ENCODE measurements at places on chromosomes 11 and 22. TPM values are rescaled to one million over a fixed set of nuclear protein-coding genes. Genes with fewer than 3 reads are reported as not detected.

THY1 gene
- 44.4 TPM for polyA plus RNA-seq

DNA sequence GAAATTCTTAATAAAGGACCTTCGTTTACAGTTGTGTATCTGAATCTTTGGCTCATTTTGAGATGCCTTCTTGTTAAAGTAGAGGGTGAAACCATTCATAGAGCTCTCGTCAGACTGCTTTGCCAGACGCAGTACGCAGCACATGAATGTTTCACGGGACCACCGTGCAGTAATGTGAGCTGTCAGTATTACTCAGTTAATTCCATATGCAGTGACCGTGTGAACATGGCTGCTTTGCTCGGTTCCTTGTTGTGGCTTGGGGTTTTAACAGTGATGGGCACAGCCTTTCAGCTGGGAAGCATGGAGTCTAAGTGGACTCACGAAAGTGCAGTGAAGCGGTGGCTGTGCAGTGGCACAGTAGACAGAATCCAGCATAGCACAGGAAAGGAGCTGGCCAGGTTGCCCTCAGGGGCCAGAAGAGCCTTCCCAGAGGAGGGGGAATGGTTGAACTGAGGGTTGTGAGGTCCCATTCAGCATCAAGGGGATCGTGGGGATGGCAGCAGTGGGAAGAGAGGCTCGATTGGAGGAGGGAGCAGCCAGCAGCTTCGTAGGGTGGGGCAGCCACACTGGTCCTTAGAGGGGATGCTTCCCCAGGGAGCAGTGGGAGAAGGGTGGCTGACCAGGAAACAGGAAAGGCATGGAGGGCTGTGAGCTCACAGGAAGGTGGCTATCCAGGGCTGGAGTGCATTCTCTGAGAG, 31.4 kb downstream of the PPFIA1 start:
- no peak overlapping the region for H3K4me3 ChIP-seq
- peaks cover 12% of the 10 kb centered on the region for H3K36me3 ChIP-seq
- H3K27me3 ChIP-seq: no peaks in the 10 kb centered on the region

DNA sequence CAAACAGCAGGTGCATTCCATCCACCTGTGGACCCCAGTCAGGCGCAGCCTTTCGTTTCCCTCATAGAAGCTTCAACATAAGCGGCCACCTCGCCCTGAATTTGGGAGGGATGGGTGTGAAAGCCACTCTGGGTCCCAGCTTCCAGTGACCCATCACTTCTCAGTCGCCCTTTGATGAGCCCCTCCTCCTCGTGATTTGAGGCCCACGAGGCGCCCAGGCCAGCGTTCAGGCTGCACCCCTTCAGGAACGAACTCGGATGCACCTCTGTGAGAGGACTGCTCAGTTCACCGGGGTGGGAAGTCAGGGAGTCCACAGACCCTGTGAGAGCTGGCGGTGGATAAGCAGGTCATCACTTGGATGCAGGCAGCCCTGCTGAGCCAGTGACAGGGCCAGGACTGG, 1118.2 kb downstream of the BRD1 start:
- no peaks in the 10 kb centered on the region for H3K4me1 ChIP-seq
- no peak for DNase-seq
- no peak overlapping the region for H3K27ac ChIP-seq

DNA sequence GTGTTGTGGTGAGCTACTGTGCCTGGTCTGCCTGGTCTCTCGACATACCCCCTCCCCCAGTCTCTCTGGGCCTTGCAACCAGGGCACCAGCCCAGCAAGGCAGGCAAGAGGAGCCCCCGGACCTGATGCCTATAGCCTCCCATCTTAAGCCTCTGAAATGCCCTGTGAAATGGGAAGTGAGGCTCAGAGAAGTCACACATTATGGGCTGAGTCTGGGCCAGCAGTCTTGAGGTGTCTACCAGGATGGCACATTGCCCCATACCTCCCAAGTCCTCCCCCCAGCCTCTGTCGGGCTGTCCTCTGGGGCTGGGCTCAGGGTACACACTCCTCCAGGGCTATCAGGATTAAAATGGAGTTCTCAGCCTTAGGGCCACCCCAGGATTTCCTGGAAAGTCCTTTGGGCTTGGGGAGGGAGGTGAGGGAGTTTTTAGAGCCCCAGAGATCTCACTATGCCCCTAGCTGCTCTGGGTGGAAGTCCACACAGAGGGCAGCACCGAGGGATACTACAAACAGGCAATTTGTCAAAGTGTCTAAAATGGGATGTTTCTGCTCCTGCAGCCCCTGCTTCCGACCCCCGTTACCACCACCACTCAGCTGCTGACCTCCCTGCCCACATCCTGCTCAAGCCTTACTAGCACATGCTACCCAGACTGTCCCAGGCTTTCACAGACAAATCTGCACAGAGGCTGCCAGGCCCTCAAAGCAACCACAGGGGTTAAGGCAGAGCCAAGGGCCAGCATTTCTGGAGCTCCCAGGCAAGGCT, 3.1 kb upstream of the SH3BP1 start:
- H3K4me1 ChIP-seq: peaks cover 88% of the 10 kb centered on the region
- no peak for DNase-seq
- H3K27me3 ChIP-seq: no peaks in the 10 kb centered on the region
- no peak overlapping the region for H3K4me3 ChIP-seq
- peak overlapping the region; percentile 89 for H3K27ac ChIP-seq
- peaks cover 19% of the 10 kb centered on the region for H3K36me3 ChIP-seq

ZNRF3 gene
- 8.2 TPM for polyA plus RNA-seq

GRCh38 chr22:50012211-50013181, at the start of gene IL17REL:
Gene IL17REL (minus strand): TSS chr22:50012765. CDS start chr22:50012646, 119 bp downstream.
- DNase-seq: no peak
- H3K27ac ChIP-seq: no peak within 1 kb of the TSS
- no peak within 1 kb of the TSS for H3K4me3 ChIP-seq
- peaks cover 2% of the 10 kb centered on the region for H3K4me1 ChIP-seq

DNA sequence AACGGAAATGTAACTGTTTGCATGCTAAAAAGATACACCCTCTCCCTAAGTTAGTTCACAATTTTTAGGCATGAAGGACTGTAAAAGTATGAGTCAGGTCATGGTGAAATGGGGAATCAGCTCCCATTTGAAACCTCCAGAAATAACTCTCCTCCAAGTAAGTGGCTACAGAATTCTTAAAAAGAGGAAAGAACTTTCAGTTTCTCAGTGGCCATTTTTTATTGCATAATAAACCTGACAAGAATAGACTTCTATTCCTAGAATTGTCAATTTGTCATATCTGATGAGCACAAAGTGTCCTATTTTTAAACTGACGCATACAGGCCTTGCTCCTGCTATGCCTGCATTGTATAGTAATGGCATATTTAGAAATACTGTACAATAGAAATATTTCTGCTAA, 612.2 kb downstream of the CNTN5 start:
- H3K36me3 ChIP-seq: no peaks in the 10 kb centered on the region
- no peaks in the 10 kb centered on the region for H3K27me3 ChIP-seq
- no peak for DNase-seq
- no peak overlapping the region for H3K27ac ChIP-seq
- no peak overlapping the region for H3K4me3 ChIP-seq

OAF gene
- 195 TPM for polyA plus RNA-seq

GRCh38 chr11:15072551-15073143, 746 bp upstream of the CALCB start:
- H3K4me3 ChIP-seq: no peak overlapping the region
- no peak for DNase-seq
- peaks cover 55% of the 10 kb centered on the region for H3K27me3 ChIP-seq

- peak overlapping the region; percentile 3 for H3K27ac ChIP-seq
- H3K4me3 ChIP-seq: no peak overlapping the region
- H3K36me3 ChIP-seq: peaks cover 46% of the 10 kb centered on the region
Measured at GRCh38 chr11:130213143-130213978, 53.8 kb downstream of the ST14 start.

DNA sequence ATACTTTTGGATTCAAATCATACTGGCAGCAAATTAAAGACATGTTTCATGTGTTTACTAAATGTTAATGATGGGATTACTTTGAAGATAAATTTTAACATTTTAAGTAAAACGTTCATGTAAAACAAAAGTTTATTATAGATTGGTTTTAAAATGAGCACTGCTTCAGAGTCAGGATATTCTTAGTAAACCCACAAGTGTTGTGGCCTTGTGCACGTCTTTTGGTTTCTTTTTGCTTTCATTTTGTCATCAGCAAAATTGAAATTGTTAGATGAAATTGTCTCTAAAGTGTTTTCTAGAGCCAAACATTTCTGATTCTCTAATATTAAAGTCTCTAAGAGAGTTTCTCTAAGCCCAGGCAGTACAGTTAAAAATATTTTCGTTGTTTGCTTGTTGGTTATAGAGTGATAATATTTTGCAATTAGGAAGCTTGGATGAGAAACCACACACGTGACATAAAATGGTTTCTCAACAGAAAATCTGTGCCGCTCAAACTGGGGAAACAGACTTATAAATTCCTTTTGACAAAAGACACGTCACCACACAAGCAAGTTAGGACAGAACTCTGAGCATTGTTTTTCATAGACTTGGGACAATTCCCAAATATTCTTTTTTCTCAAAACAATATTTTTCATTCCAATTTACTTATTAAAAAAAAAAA, 164.4 kb downstream of the TEAD1 start:
- H3K27ac ChIP-seq: no peak overlapping the region
- no peak for DNase-seq
- H3K4me1 ChIP-seq: peaks cover 26% of the 10 kb centered on the region
- no peaks in the 10 kb centered on the region for H3K27me3 ChIP-seq
- no peaks in the 10 kb centered on the region for H3K36me3 ChIP-seq

GRCh38 chr11:15038963-15039362, 34.4 kb upstream of the CALCB start:
- H3K4me3 ChIP-seq: no peak overlapping the region
- no peaks in the 10 kb centered on the region for H3K36me3 ChIP-seq
- peaks cover 4% of the 10 kb centered on the region for H3K27me3 ChIP-seq
- DNase-seq: no peak
- no peak overlapping the region for H3K27ac ChIP-seq
- no peaks in the 10 kb centered on the region for H3K4me1 ChIP-seq

- DNase-seq: no peak
- H3K36me3 ChIP-seq: peaks cover 13% of the 10 kb centered on the region
- no peak overlapping the region for H3K27ac ChIP-seq
- H3K4me3 ChIP-seq: no peak overlapping the region
Measured at GRCh38 chr11:44622721-44623258, 57.3 kb downstream of the CD82 start.

HBE1 gene
- 5.6 TPM for polyA plus RNA-seq

DNA sequence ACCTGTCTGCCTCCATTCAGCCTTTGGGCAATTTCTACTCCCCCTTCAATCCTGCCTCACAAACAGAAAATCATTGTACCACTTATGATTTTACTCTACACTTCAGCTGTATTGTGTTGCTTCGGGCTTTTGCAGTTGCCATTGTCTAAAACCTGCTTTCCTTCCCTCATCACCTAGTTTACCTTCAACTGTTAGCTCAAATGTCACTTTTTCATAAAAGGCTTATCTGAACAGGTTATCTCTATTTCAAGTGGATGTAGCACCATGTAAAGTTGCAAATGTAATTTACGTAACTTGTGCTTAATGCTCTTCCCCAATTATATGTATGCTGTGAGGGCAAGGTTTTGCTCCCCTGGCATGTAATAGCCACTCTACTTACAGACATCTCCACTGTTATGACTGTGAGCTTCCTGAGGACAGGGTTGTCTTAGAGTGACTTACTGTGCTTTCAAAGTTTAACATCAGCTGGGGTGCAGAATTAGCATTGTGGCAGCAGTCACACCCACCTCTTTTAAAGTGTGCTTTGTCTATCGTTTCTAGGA, 5.4 kb downstream of the RPS25 start:
- H3K27ac ChIP-seq: no peak overlapping the region
- DNase-seq: no peak
- H3K4me3 ChIP-seq: no peak overlapping the region
- H3K36me3 ChIP-seq: peaks cover 62% of the 10 kb centered on the region
- H3K4me1 ChIP-seq: peaks cover 9% of the 10 kb centered on the region

DNA sequence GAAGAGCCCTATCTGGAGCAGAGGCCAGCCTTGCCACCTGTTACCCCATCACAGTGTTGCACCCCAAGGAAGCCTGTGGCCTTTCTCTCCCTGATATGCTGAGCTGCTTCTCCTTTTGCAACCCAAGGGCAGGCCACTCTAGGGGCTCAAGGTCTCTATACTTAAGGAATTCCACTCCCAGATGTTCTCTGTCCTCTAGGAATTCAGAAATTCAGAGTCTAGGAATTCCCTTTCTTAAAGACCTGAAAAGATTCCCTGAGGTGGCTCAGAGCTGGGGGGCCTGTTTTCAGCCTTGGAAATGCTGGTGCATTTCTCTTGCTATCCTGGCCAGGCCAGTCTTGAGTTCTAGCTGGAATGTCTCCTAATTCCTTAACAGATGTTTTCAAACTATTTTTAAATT, 68.0 kb upstream of the OLFML1 start:
- no peaks in the 10 kb centered on the region for H3K27me3 ChIP-seq
- no peaks in the 10 kb centered on the region for H3K4me1 ChIP-seq
- DNase-seq: no peak
- no peaks in the 10 kb centered on the region for H3K36me3 ChIP-seq
- no peak overlapping the region for H3K4me3 ChIP-seq
- H3K27ac ChIP-seq: no peak overlapping the region

GRCh38 chr11:95465887-95466286, 234.9 kb upstream of the SESN3 start:
- no peaks in the 10 kb centered on the region for H3K27me3 ChIP-seq
- no peak overlapping the region for H3K4me3 ChIP-seq
- no peak for DNase-seq
- H3K36me3 ChIP-seq: no peaks in the 10 kb centered on the region
- H3K27ac ChIP-seq: no peak overlapping the region

SCGB1A1 gene
- not detected for polyA plus RNA-seq

NTM gene
- polyA plus RNA-seq: 17.2 TPM

C11orf87 gene
- polyA plus RNA-seq: 0.27 TPM

ALX4 gene
- 0.13 TPM for polyA plus RNA-seq

VSIG10L2 gene
- polyA plus RNA-seq: not detected

OR8A1 gene
- polyA plus RNA-seq: not detected

CD3G gene
- polyA plus RNA-seq: 2.5 TPM

DNA sequence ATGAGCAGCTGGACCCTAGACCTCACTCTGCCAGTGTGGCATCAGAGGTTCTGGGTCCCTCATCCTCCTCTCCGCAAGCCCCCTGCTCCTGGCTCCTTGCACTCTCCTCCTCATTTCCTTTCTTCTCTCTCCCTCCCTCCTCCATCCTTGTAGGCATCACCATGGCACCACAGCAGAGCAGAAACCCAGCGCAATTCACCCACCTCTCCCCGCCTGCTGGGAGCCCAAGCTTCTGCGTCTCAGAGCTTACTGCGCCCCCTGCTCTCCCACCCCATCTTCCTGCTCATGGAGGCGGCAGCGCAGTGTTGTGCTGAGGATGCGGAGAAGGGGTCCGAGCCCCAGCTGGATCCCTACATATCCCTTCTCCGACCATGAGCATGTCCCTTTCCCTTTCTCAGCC, 1.7 kb downstream of the CHRM1 start:
- H3K4me1 ChIP-seq: peaks cover 12% of the 10 kb centered on the region
- no peak overlapping the region for H3K27ac ChIP-seq
- H3K4me3 ChIP-seq: no peak overlapping the region
- DNase-seq: no peak
- no peaks in the 10 kb centered on the region for H3K36me3 ChIP-seq
